Esophagus muscularis mucosa (tissue), 4 donors: ENCODE measurements at places on chromosomes 2 and 18. TPM values are rescaled to one million over a fixed set of nuclear protein-coding genes. Genes with fewer than 3 reads are reported as not detected.

DNA sequence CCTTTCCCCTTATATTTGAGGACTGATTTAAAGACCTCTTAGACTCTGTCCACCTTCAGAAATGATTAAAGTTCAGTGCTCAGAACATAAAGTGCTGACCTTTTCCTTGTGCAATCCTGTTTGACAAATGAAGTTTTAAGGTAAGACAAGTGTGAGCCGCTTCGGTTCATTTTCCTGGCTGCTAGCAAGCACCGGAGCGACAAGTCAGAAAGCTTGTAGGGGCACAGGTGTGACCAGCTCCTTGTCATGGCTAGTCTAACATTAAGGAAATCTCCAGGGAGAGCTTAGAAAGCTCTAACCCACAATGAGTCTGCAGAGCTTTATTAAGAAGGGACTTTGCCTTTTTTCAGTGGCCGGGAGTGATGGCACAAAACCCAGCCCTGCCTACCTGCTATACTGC lies 2.3 kb upstream of the NCKAP5 start:
- DNase-seq, result no peak

DNA sequence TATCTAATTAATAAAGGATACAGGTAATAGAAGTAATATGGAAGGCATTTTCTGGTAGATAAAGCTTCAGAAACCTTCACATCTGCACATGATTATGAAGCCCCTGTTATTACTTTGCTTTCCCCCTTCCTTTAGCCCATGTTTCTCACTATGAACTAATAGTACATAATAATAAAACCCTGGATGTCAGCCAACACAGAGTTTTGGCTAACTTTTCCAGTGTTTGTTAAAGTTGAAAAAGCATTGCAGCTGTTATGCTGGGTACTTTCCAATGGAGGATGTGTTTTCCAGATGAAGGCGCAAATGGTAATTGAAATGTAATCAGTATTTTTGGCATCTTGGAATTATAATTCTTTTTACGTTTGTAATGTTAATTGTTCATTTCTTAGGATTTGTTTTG lies 43.5 kb downstream of the SPTBN1 start:
- no peak for DNase-seq

- no peak for DNase-seq
Observed at GRCh38 chr2:105573910-105574655, 170.6 kb upstream of the NCK2 start.

GRCh38 chr2:43312755-43313641 lies 86.6 kb upstream of the ZFP36L2 start:
- no peak for DNase-seq

GRCh38 chr2:3606370-3607201 lies 11.7 kb downstream of the COLEC11 start:
- peak; percentile 85 for DNase-seq

Gene SLC30A3
- total RNA-seq, result not detected

Gene UCN
- total RNA-seq, result 3.7 TPM

GRCh38 chr2:219560893-219561178 lies 10.5 kb downstream of the OBSL1 start:
- DNase-seq, result no peak

Gene ZBTB7C
- 13.2 TPM for total RNA-seq

DNA sequence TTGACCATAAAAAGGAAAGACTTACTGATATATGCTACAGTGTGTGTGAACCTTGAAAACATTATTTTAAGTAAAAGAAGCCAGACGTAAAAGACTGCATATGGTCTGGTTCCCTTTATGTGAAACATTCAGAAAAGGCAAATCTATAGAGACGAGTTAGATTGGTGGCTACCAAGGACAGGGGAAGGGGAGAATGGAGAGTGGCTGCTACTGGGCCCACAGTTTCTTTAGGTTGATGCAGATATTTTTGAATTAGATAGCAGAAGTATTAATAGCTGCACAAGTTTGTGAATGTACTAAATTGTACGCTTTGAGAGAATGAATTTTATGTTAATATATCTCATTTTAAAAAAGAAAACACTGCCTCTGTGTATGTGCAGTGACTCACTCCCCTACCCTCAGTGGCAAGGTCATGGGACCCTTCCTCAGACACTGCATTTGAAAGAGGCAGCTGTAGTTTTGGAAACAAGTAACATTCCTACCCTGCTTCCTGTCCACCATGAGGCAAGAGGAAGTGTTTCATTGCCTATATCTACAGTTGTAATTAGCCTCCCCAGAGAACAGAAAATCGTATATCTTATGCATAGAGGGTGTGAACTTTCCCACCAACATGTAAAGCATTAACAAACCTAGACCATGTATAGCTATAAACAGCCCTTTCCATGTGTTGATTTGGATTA lies 29.8 kb upstream of the ARMC9 start:
- DNase-seq, result no peak

Gene SP9
- total RNA-seq, result not detected

- no peak for DNase-seq
Observed at GRCh38 chr2:60100034-60100433, 453.4 kb downstream of the BCL11A start.

- DNase-seq, result no peak
Observed at GRCh38 chr2:23497536-23497935, 112.6 kb downstream of the KLHL29 start.
